Activated T-cell treated with anti-CD3 and anti-CD28 coated beads, Interleukin-2, amount 50 U/mL, for 72 hours (primary cell): ENCODE measurements at places on chromosomes 2 and 18.

- H3K4me3 ChIP-seq = no peak overlapping the region
- H3K4me1 ChIP-seq = peaks cover 16% of the 10 kb centered on the region
- H3K27ac ChIP-seq = no peak overlapping the region
These were observed 65.3 kb upstream of the OTOS start for GRCh38 chr2:240205772-240206171.

GRCh38 chr2:167616997-167617396 lies 630.4 kb downstream of the STK39 start:
- H3K27ac ChIP-seq = no peak overlapping the region
- H3K36me3 ChIP-seq = no peaks in the 10 kb centered on the region
- DNase-seq = no peak
- H3K4me1 ChIP-seq = no peaks in the 10 kb centered on the region

- H3K36me3 ChIP-seq = no peaks in the 10 kb centered on the region
- no peaks in the 10 kb centered on the region for H3K27me3 ChIP-seq
- no peaks in the 10 kb centered on the region for H3K4me1 ChIP-seq
These were observed 79.6 kb downstream of the TPO start for GRCh38 chr2:1492711-1493430.

- peaks cover 13% of the 10 kb centered on the region for H3K36me3 ChIP-seq
- H3K4me1 ChIP-seq = no peaks in the 10 kb centered on the region
- no peak overlapping the region for H3K4me3 ChIP-seq
These were observed 12.8 kb downstream of the EIF2AK2 start for GRCh38 chr2:37143974-37144373.

DNA sequence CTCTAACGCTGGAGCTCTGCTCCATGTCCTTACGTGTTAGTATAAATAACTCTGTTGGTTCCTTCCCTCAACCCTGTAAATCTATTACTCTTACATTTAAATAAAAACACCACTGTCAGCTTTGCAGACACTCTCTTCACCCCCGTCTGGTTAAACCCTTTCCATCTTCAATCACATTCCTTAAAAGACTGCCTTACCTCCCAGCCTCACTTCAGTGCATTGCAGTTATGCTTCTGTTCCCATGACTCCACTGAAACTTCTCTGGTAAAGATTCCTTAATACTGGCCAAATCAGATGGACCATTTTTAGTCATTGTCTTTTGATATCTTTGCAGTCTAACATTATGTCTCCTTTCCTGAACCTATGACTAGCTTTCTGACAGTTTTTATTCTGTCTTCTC lies 61.7 kb downstream of the EML4 start:
- no peak for DNase-seq
- no peak overlapping the region for H3K27ac ChIP-seq
- H3K27me3 ChIP-seq = no peaks in the 10 kb centered on the region
- H3K4me3 ChIP-seq = no peak overlapping the region
- H3K4me1 ChIP-seq = peaks cover 63% of the 10 kb centered on the region

GRCh38 chr18:7927119-7927518 lies 360.0 kb downstream of the PTPRM start:
- H3K27ac ChIP-seq = no peak overlapping the region
- no peak overlapping the region for H3K4me3 ChIP-seq
- no peaks in the 10 kb centered on the region for H3K4me1 ChIP-seq
- H3K27me3 ChIP-seq = no peaks in the 10 kb centered on the region
- DNase-seq = no peak
